ENCODE measurements at places on chromosomes 5 and 9.

DNA sequence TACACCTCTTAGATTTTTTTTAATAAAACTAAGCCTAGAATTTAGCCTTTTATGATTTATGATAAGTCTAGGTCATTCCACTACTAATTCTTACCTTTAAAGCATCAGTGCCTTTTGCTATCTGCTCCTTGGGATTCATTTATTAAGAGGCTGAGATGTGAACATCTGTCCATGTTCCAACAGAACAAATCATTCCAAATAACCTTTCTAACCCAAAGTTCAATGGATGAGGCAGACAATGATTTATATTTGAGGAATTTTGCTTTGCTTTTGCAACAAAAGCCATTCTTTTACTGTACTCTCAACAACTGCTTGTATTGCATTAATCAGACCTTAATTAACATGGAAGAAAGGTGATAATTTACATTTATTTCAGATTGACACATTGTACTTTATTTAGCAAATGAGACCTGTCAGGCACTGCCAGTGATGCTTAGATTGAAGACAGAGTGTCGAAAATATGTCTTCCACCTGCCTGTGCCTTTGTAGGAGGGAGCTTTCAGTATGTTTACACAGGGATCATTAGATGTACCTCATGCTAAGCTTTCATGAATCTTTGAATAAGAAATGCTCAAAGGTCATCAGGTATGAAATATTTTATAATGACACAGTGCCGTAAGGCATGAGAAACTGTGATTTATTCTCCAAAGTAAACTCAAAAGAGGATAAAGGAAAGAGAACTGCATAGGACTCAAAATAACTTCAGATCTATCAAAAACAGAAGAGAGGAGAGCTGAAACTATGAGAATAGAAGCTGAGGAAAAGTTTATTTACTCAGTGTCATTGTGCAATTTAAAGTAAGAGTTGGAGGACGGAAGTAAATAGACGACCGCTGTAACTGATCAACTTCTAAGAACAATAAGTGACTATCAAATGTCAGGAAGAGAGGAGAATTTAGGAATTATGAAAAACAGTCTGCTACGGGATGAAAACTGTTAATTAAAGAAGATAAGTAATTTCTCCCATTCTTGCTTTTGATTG is 36.7 kb upstream of the IZUMO3 start:
- no peak for DNase-seq

- no peak for DNase-seq
These were observed 79.8 kb upstream of the MELK start for GRCh38 chr9:36492865-36493264.

- DNase-seq = no peak
These were observed 183.5 kb upstream of the GDNF start for GRCh38 chr5:38023371-38023770.

GRCh38 chr9:96217754-96218693 is 84.0 kb downstream of the HSD17B3 start:
- DNase-seq = no peak

DNA sequence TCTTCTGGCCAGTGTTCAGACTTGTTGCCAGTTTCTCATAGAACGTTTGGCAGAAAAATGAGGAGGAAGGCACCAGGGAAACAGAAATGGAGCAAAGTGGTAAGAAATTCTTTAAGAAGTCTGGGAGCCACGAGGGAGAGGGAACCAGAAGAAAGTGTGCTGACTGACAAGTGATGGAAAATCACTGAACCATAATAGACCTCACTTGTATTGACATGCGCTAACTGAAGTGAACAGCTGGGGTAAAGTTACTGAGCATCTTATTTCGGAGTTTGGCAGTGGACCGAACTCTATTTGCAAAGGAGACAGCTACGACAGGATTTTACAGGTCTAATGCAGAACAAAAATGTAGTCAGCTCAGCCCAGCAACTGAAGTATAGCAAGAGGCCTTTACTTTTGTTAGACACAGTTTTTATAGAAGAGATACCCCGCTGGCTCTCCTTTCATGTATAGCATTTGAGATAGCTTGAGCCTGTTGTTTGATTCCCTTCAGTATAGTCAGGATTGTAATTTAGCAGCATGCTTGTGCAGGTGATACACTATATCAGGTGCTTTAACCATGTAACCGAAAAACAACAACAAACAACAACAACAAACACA is 53.6 kb downstream of the HMHB1 start:
- no peak for DNase-seq

DNA sequence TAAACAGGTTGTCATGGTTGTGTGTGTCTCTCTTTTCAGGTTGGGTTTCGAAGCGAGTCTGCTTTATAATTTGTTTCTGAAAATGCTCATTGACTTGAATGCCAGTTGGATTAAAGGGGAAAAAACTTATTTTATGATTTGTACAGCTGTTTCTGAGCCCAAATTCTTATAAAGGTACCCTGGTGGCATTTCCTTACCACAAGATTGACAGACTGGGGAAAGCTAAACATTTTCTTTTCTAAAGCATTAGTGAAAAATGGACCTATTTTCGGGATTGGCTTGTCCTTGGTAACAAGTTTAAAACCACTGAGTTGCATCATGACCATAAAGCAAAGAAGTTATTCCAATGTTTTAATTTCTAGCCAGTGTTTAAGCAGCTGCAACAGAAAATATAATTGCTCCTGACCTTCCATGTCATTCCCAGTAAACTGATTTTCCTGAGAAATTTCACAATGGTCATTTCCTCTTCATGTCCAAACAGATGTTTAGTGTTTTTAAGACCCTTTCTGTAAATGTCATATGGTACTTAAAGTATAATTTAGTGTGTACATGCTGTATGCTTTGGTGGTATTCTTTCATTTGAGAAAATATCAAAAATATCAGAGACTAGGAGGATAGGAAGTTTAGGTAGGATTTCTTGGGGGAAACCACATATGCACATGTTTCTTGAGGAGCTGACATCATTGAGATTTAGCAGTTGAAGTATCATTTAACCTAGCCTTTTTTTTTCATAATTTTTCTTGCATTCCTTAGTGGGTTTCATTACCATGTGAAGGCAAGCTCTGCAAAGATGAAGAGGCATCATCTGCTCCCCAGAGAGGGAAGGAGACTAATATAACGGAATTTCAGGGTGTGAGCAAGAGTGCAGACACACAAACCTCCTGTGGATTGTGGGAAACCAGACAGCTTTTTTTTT is 667.1 kb upstream of the RGMB start:
- DNase-seq = no peak

DNA sequence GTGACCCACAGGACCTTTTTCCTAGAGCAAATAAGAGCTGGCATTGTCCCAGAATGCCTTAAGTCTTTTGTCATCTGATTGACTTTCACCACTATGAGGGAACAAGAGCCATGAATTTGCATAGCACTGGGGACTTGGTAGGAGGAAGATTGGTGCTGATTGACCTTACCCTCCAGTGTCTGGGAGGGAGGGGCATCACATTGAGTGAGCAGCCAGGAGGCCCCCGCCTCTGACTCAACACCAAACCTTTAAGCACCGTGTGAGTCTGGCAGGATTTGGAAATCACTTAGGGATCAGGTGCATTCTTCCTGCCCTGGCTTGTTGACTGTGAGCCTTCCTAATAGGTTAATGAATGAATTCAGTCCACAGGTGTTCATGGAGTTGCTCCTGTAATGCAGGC is 40.7 kb downstream of the WNK2 start:
- no peak for DNase-seq

GRCh38 chr9:77011973-77012821 is 7.3 kb upstream of the FOXB2 start:
- DNase-seq = no peak

All from NCI-H1048 (cell line).